ENCODE measurements at places on chromosomes 3 and 15. TPM values are rescaled to one million over a fixed set of nuclear protein-coding genes. Genes with fewer than 3 reads are reported as not detected.
A peak's percentile ranks its signal among the peaks of the same experiment; 100 is the strongest.

GRCh38 chr15:62605282-62605681 is 437.3 kb upstream of the TPM1 start:
- DNase-seq, result no peak
- H3K27me3 ChIP-seq, result peaks cover 2% of the 10 kb centered on the region
- H3K36me3 ChIP-seq, result no peaks in the 10 kb centered on the region
- no peak overlapping the region for H3K4me3 ChIP-seq
- no peak overlapping the region for H3K27ac ChIP-seq

- H3K36me3 ChIP-seq, result no peaks in the 10 kb centered on the region
- H3K27ac ChIP-seq, result no peak overlapping the region
- no peaks in the 10 kb centered on the region for H3K27me3 ChIP-seq
- H3K4me3 ChIP-seq, result no peak overlapping the region
Observed at GRCh38 chr3:37739579-37740290, 121.9 kb upstream of the CTDSPL start.

- peaks cover 13% of the 10 kb centered on the region for H3K4me1 ChIP-seq
- H3K36me3 ChIP-seq, result no peaks in the 10 kb centered on the region
- no peak overlapping the region for H3K27ac ChIP-seq
- no peak overlapping the region for H3K4me3 ChIP-seq
- no peak for DNase-seq
Observed at GRCh38 chr3:127550468-127551157, 39.9 kb downstream of the TPRA1 start.

Gene TRH
- not detected for polyA plus RNA-seq

Gene THPO
- not detected for polyA plus RNA-seq

DNA sequence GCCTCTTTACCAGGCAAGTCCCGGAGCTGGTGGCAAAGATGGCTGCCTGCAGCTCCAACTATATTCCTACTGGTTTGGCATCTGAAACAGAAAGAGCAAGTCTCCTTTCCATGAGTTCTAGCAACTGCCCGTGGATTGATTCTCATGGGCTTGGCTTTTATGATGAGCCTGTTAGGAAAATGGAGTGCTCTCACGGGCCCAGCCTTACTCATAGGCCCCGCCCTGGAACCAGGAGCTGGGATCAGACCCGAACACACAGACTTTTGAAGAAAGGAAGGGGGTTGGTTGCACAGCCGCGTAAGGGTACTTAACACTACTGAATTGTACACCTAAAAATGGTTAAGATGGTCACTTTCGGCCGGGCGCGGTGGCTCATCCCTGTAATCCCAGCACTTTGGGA is 2.9 kb downstream of the NRROS start:
- peak overlapping the region; percentile 90 for H3K4me3 ChIP-seq
- peaks cover 90% of the 10 kb centered on the region for H3K4me1 ChIP-seq
- H3K27ac ChIP-seq, result peak overlapping the region; percentile 99
- no peaks in the 10 kb centered on the region for H3K27me3 ChIP-seq
- peak; percentile 15 for DNase-seq

Gene SEMA3F
- polyA plus RNA-seq, result not detected

Measured in naive B cell (primary cell).